Posterior cingulate gyrus (tissue), 11 donors: ENCODE measurements at places on chromosomes 7 and 10.

GRCh38 chr10:119233821-119234220 is 26.4 kb downstream of the GRK5 start:
- no peak for DNase-seq

DNA sequence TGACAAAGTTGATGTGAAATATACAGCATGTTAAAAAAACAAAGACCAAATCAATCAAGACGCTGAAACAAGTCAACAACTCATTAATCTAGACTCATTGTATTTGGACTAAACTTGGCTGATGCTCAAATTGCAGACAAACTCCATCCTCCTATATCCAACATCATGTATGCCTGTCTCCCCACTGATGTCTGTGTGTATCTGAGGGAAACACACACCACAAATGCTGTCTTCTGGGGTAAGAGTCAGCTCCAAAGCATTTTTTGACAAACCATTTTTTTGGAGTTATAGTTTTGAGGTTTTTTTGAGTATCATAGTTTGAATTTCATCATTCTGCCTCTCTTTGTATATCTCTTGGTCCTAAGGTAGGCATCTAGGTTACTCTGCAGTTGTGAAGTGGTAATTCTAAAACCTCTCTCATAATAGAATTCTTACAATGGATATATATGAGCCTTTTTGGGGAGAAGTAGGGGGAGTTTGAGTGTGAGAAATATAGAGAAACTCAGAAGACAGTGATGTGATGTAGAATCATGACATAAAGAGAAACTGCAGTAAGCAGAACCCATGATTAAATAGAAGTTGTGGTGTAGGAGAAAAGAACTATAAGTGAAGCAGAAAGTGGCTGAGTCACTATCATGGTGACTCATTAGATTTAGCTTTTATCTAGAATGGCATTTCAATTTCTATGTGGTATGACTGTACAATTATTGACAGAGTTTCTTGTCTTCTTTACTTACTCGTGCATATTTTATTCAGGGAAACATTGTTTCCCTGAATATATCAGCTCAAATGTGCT is 1531.1 kb upstream of the LRRTM3 start:
- DNase-seq = no peak

- no peak for DNase-seq
Measured at GRCh38 chr7:131905471-131905973, 349.1 kb upstream of the PODXL start.

GRCh38 chr10:13699216-13699615 is 112.5 kb downstream of the PRPF18 start:
- no peak for DNase-seq

- DNase-seq = no peak
Measured at GRCh38 chr10:103897241-103897774, 20.7 kb downstream of the STN1 start.

DNA sequence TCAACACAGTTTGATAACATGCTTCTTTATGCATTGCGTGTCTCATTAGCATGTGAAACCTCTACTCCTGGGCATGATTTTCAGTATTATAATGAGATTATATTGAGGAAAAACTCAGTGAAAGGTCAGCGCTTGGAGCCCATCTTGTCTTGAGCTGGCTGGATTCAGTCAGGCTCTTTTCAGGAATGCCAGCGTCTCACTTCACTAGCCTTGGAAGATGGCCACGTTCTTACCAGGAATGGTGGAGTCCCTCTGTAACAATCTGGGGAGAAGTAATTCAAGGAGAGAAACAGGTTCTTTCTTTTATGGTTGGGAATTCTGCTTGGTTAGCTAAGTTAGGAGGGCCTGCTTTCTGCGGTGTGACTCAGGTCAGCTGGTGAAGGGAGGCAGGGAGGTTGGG is 241.0 kb downstream of the GALNT17 start:
- DNase-seq = no peak

DNA sequence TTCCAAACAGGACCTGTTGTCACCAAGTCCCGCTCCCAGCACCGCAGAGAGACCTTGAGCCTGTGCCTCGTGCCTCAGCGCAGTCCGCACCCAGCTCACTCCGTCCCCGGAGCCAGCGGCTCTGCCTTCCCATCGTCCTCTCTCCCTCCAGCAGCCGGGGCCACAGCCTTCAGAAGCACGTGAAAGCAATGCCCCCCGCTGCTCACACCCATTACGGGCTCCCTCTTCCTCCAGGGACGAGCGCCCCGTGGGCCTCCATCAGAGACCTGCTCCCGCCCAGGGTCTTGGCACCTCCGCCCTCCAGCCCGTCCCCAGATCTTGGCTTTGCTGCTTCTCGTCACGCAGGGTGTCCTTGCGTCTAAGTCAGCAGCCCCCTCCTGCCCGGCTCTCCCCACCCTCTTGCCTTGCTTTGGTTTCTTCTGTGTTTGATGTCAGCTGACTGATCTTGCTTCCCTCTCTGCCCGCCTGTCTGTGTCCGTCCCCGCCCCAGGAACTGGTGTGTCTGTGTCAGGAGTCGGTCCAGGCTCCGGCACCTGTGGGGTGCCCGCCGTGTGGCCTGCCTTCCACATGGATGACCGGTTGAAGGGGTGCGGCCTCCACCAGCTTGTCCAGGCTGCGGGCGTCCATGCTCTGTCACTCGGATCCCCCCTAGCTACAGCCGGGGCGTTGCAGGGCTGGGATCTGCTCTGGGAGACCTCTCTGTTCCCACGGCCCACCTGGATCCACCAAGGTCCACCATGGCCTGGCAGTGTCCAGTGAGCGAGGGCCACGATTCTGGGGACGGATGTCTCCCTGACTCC is 61.9 kb downstream of the FOXL3 start:
- no peak for DNase-seq

GRCh38 chr10:23886355-23886754 is 322.6 kb upstream of the KIAA1217 start:
- DNase-seq = no peak

- DNase-seq = no peak
Measured at GRCh38 chr7:7789551-7789988, 71.2 kb upstream of the RPA3 start.

DNA sequence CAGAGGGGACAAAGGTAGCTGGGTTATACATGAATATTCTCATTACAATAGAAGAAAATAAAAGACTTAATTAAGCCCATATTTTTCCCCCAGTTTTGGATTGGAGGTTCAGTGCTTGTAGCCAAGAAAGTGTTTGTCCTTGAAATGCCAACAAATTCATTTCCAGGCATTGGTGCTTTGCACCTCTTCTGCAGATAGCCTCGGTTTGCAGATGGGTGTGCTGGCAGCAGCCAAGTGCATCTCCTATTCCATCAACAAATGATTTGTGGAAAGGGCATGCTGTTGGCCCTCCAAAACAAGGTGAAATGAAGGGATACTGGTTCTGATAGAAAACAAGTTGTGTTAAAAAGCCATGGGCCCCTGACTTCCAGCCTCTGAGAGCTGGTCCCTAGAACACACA is 187.3 kb downstream of the DPY19L1 start:
- DNase-seq = no peak

- DNase-seq = no peak
Measured at GRCh38 chr10:11049806-11050205, 32.1 kb downstream of the CELF2 start.

- DNase-seq = no peak
Measured at GRCh38 chr7:14754631-14755030, 147.9 kb downstream of the DGKB start.

GRCh38 chr10:124384172-124384571 is 34.6 kb downstream of the OAT start:
- DNase-seq = no peak

- no peak for DNase-seq
Measured at GRCh38 chr10:130807096-130807495, 504.4 kb downstream of the TCERG1L start.

DNA sequence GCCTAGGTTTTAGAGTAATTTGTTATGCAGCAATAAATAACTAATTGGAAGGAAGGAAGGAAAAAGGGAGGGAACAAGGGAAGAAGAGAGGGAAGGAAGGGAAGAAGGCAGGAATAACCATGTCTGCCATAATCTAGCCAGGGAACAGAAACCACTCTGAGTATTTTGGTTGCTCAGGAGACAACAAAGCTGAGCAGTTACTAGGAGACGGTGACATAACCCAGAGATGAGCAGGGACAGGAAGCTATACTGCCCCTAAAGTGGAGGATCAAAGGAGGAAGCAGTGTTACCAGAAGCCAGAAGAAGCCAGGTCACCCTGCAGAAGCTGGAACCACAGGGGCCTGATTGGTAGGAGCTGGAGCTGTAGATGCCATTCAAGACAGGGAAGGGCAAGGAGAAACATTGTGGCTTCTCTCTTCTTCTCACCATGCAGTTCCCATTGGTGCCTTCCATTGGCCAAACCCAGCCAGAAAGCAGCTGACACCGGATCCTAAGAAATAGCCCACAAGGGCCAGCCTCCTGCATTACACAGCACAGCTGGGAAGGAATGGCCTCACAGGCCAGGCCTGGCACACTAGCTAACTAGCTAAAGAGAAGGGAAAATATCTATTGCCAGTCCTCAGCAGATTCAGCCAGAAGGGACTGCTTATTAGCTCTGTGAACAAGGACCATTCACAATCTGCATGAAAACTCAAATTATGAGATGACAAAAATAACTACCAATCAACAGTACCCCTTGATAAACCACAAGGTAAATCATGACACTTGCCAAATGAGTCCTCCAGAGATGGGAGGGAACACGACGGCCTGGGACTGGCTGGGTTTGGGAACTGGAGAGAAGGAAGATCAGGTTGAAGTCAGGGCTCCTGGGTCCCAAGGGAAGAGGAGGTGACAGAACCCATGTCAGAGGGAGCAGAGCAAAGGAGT is 184.5 kb upstream of the NFE2L3 start:
- no peak for DNase-seq
